ENCODE measurements at places on chromosomes 7 and 10.

DNA sequence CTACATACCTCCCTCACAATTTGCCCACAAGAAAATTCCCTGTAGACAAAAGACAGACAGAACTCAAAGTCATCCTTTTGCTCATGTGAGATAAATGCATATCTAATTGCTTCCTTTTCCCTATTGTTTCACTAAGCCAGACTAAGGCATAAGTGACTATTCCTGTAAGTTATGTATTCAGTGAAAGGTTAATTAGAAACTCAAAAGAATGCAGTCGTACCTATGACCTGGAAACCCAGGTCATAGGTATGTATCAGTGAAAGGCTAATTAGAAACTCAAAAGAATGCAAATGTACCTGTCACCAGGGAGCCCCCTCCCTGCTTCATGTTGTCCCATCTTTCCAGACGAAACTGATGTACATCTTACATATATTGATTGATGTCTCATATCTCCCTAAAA is 10.3 kb upstream of the GARS1 start:
- no peak for DNase-seq

DNA sequence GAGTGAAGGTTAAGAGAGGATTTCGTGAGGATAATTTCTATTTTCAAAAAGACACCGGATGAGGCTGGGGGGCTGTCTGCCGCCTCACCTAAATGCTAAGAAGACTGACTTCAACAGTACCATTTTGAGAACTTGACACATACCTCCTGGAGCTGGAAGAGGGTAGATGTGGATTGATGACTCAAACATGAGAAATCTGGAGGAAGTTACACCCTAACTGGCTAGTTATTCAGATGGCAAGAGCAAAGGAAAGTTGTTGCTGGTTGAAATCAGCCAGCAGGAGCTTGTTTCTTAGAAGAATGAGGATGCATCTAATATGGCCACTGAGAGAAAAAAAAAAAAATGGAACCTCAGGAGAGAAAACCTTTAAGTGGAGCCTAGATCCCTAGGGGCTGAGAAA is 76.2 kb upstream of the KIAA1217 start:
- DNase-seq: no peak

DNA sequence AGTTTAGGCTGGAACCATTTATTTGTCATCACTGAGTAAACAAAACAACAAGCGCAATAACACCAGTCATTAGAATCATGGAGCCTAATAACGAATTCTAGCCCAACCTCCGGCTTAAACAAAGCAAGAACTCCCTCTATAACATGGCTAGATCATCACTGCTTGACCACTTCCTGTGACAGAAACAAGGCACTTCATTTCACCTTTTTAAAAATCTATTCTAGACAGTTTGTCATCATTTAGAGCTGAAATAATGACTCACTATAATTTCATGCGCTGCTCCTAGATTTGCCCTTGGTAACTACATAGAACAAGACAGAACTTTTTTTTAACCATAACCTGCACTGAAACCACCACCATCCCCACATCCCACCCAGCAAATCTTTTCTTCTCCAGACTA is 81.3 kb downstream of the OSBPL3 start:
- no peak for DNase-seq

GRCh38 chr10:116742367-116743265 is at the start of gene HSPA12A:
HSPA12A (minus strand) TSS chr10:116742566; CDS start chr10:116742469, 97 bp downstream.
- DNase-seq: peak; percentile 87

DNA sequence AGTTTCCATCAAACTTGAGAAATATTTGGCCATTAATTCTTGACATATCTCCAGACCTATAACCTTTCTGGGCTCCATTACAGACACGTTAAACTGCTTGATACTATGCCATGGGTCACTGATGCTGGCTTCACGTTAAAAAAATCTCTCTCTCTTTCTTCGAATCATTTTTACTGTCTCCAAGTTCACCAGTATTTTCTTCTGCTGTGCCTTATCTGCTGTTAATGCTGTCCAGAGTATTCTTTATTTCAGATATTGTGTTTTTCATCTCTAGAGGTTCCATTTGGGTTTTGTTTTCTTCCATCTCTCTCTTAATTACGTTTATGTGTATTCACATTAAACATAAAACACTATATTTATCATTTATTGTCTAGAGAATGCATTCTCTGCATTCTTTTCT is 12.8 kb upstream of the PRPF18 start:
- no peak for DNase-seq

- no peak for DNase-seq
Measured at GRCh38 chr7:112080441-112080840, 125.8 kb downstream of the DOCK4 start.
